ENCODE measurements at places on chromosomes 7 and 10.

DNA sequence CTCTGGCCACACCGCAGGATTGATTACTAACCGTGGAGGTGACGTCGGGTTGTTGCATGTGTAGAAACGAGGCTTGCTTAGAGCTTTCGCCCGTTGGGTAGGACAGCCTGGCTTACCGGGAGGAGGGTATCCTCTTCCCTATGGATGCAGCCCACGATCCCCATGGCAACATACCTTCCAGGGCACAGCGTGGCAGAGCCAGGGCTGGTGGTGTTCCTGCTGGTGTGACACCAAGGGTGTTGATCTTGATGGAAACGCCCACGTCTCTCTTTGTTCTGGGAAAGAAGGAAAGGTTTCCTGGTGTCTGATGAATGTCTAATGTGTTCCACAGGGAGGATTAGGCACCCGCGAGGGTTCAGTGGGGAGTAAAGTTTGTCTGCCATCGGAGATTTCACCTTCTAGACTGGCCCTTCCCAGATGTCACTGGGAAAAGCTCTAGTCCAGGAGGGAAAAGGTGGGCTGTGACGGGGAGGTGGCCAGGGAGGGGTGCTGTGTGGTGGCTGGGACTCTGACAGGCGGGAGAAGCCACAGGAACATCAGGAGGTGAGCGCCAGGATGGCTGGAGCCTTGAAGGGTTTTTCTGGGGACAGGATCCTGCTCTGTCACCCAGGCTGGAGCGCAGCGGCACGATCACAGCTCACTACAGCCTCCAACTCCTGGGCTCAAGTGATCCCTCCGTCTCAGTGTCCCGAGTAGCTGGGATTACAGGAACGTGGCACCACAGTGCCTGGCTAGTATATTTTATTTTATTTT lies 102.1 kb downstream of the CUX1 start:
- no peaks in the 10 kb centered on the region for H3K27me3 ChIP-seq
- H3K36me3 ChIP-seq: peaks cover 23% of the 10 kb centered on the region
- no peak overlapping the region for H3K4me3 ChIP-seq
- no peak for DNase-seq

- no peak overlapping the region for H3K27ac ChIP-seq
- H3K4me3 ChIP-seq: no peak overlapping the region
- no peaks in the 10 kb centered on the region for H3K4me1 ChIP-seq
- H3K27me3 ChIP-seq: no peaks in the 10 kb centered on the region
- DNase-seq: no peak
- H3K36me3 ChIP-seq: no peaks in the 10 kb centered on the region
Measured at GRCh38 chr10:92857904-92858514, 9.7 kb downstream of the EXOC6 start.

- no peaks in the 10 kb centered on the region for H3K27me3 ChIP-seq
- peak overlapping the region; percentile 10 for H3K4me3 ChIP-seq
- peak overlapping the region; percentile 79 for H3K27ac ChIP-seq
- no peaks in the 10 kb centered on the region for H3K36me3 ChIP-seq
Measured at GRCh38 chr10:51300617-51301304, 226.5 kb downstream of the PRKG1 start.

GRCh38 chr10:84683550-84683949 lies 355.2 kb downstream of the CCSER2 start:
- no peak for DNase-seq
- no peaks in the 10 kb centered on the region for H3K4me1 ChIP-seq
- no peak overlapping the region for H3K27ac ChIP-seq
- no peak overlapping the region for H3K4me3 ChIP-seq
- H3K36me3 ChIP-seq: no peaks in the 10 kb centered on the region

- H3K27me3 ChIP-seq: no peaks in the 10 kb centered on the region
- H3K4me3 ChIP-seq: no peak overlapping the region
- no peaks in the 10 kb centered on the region for H3K4me1 ChIP-seq
- no peak for DNase-seq
- no peaks in the 10 kb centered on the region for H3K36me3 ChIP-seq
Measured at GRCh38 chr10:84820120-84820519, 491.7 kb downstream of the CCSER2 start.

GRCh38 chr10:91367127-91367531 lies 43.0 kb upstream of the HECTD2 start:
- H3K4me3 ChIP-seq: no peak overlapping the region
- H3K4me1 ChIP-seq: peaks cover 18% of the 10 kb centered on the region
- H3K36me3 ChIP-seq: no peaks in the 10 kb centered on the region
- H3K27ac ChIP-seq: peak overlapping the region; percentile 82
- H3K27me3 ChIP-seq: no peaks in the 10 kb centered on the region

GRCh38 chr10:14156104-14156503 lies 174.6 kb downstream of the FRMD4A start:
- H3K27me3 ChIP-seq: no peaks in the 10 kb centered on the region
- H3K4me3 ChIP-seq: no peak overlapping the region
- DNase-seq: no peak
- H3K27ac ChIP-seq: no peak overlapping the region
- no peaks in the 10 kb centered on the region for H3K36me3 ChIP-seq
- H3K4me1 ChIP-seq: no peaks in the 10 kb centered on the region

- no peak overlapping the region for H3K4me3 ChIP-seq
- DNase-seq: no peak
- no peaks in the 10 kb centered on the region for H3K36me3 ChIP-seq
- H3K27me3 ChIP-seq: no peaks in the 10 kb centered on the region
Measured at GRCh38 chr10:96482815-96483588, 30.7 kb downstream of the TLL2 start.

DNA sequence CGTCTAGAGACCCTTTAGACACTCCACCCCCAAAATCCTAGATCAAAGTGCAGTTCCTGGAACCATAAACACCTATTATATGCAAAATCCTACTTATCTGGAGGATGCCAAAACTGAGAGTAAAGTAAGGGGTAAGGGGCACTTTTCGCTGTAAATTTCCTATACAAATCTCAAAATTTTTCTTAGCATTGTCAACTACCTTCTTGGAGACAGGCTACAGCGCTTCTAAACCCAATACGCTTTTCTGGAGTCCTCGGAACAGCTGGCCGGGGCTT lies 10.4 kb downstream of the TWIST1 start:
- no peaks in the 10 kb centered on the region for H3K36me3 ChIP-seq
- no peak for DNase-seq
- no peak overlapping the region for H3K27ac ChIP-seq
- H3K27me3 ChIP-seq: peaks cover 86% of the 10 kb centered on the region

DNA sequence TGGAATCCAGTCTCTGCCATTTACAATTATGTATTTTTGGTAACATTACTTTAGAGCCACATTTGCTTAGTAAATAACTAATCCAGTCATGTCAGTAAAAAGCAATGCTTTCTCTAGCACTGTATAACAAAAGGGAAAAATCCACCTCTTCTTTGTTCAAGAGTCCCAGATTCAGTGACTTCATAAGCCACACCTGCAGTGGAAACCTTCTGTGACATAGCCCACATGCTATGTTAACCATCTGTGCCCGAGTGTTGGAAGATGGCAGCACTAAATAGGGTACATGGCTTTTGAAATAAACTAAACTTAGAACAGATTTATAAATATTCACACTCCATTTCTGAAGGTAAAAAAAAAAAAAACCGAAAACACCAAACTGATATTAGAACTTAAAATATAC lies 83.0 kb downstream of the CTTNBP2 start:
- no peak overlapping the region for H3K4me3 ChIP-seq
- no peaks in the 10 kb centered on the region for H3K36me3 ChIP-seq
- no peaks in the 10 kb centered on the region for H3K4me1 ChIP-seq
- H3K27me3 ChIP-seq: no peaks in the 10 kb centered on the region

DNA sequence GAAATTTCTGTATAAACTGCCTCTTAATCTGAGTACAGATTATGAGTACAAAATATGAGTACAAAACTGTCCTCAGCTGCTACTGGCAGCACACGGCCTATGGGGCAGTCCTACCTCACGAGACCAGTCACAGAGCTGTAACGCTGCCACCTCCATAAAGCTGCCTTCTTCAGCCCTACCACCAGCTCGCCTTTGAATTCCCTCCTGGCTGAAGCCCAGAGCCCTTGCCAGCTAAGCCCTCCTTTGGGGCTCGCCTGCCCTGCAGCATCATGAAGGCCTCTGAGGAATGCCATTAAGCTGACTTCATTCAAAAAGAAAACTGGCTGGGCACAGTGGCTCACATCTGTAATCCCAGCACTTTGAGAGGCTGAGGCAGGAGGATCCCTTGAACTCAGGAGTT lies 180.0 kb upstream of the SH2B2 start:
- H3K27me3 ChIP-seq: no peaks in the 10 kb centered on the region
- H3K36me3 ChIP-seq: peaks cover 61% of the 10 kb centered on the region
- no peak overlapping the region for H3K4me3 ChIP-seq
- no peaks in the 10 kb centered on the region for H3K4me1 ChIP-seq
- no peak overlapping the region for H3K27ac ChIP-seq

DNA sequence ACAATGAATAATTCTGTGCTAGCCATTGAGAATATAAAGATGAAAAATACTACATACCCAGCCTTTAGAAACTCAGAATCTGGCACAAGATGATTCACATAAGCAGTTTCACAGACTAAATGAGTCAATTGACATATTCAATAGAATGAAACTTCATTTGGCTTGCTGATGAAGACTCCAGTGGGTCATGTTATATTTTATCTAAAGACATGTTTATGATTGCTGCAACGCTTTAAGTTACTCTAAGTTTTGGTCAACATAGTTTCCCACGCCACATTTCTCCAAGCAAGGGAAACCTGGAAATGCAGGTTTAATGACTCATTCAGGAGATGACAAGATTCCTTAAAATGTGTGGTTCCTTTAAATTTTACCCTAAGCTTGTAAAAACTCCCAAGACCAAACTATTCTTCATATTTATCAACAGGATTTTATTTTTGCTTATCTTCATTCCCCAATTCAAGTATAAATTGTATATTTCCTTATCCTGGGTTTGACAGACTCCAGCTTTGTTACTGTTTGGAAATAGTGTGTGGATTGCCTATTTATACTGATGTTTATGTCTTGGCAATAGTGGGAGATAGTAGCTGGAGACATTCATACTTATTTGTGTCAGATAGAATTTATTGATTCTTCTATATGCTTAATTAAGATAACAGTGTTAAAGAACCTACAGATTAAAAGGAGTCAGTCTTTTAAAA lies 6.6 kb downstream of the SEMA3A start:
- H3K4me1 ChIP-seq: no peaks in the 10 kb centered on the region
- H3K4me3 ChIP-seq: no peak overlapping the region
- no peak overlapping the region for H3K27ac ChIP-seq
- H3K36me3 ChIP-seq: no peaks in the 10 kb centered on the region
- no peak for DNase-seq

- peak; percentile 96 for DNase-seq
- peak within 1 kb of the TSS; percentile 78 for H3K4me3 ChIP-seq
Measured at GRCh38 chr7:99558306-99559174, at the start of gene ZNF655. Gene ZNF655, plus strand, starts transcription at chr7:99558642. Its CDS starts 1,918 bp downstream, at chr7:99560560.

DNA sequence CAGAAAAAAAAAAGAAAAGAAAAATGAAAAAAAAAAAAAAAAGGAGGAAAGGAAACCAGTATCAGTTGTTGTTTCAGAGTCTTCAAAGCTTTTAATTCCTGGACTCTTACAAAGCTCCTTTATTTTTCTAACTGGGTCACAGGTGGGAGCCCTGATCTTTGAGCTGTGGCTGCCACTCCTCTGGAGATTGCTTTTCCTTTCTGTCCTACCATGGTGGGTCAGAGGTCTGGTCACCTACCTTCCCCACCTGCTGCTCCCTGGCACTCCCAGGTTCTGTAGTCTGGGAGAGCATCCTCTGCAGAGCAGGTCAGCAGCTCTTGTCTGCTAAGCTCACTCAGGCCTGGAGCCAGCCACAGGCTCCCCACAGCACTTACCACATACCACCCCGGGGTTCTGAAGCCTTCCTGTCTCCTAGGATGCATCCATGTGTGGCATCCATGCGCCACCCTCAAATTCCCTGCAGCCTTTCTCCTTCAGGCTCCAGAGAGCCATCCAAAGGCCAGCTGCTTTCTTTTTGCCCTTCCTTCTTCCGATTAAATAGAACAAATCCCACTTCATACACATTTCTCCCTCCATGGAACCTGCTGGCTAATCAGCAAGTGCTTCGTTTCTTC lies 73.2 kb upstream of the TPK1 start:
- H3K4me1 ChIP-seq: no peaks in the 10 kb centered on the region
- no peaks in the 10 kb centered on the region for H3K36me3 ChIP-seq

GRCh38 chr7:47739301-47739875 lies 157.5 kb upstream of the TNS3 start:
- DNase-seq: no peak
- H3K4me3 ChIP-seq: no peak overlapping the region
- no peaks in the 10 kb centered on the region for H3K4me1 ChIP-seq
- H3K27me3 ChIP-seq: no peaks in the 10 kb centered on the region

DNA sequence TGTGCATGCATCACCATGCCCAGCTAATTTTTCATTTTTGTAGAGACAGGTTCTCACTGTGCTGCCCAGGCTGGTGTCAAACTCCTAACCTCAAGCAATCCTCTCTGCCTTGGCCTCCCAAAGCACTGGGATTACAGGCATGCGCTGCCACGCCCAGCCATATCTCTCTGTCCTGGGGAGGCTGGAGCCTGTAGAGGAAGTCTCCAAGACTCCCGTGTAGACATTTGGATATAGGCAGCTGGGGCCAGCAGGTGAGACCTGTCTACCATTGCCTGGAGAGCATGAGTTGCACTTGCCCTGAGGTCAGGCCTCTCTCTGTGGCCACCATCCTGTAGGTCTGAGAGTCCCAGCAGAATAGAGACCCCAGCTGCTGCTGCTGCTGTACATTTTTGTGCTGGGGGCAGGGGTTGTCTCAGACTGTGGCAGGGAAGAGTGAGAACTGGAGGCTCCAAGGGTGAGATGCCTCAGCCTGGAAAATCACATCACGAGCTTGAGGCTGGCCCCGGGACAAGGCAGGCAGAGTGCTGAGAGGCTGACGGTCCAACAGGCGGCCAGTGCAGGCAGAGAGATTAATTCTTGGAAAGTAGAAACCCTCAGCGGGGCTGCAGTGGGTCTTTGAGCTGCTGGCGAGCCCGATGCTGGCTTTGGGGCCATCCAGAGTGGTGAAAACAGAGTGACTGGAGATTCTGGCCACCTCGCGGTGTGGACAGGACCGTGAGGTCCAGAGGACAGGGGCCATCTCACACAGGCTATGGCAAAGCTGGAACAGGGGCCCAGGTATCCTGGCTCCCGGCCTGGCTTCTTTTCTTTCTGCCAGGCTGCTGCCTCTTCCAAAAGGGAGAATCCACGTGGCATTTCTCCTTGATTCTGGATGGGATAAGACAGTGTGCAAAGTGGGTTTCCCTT lies 60.9 kb downstream of the TMEM270 start:
- H3K4me1 ChIP-seq: no peaks in the 10 kb centered on the region
- no peaks in the 10 kb centered on the region for H3K27me3 ChIP-seq
- no peak overlapping the region for H3K4me3 ChIP-seq
- H3K36me3 ChIP-seq: no peaks in the 10 kb centered on the region

- no peak overlapping the region for H3K27ac ChIP-seq
- H3K36me3 ChIP-seq: no peaks in the 10 kb centered on the region
- H3K27me3 ChIP-seq: no peaks in the 10 kb centered on the region
- H3K4me1 ChIP-seq: no peaks in the 10 kb centered on the region
Measured at GRCh38 chr7:95342642-95343307, 18.4 kb upstream of the PON1 start.

- H3K4me1 ChIP-seq: no peaks in the 10 kb centered on the region
- H3K36me3 ChIP-seq: no peaks in the 10 kb centered on the region
- DNase-seq: peak; percentile 8
- no peaks in the 10 kb centered on the region for H3K27me3 ChIP-seq
- H3K27ac ChIP-seq: no peak overlapping the region
- no peak overlapping the region for H3K4me3 ChIP-seq
Measured at GRCh38 chr7:45173596-45174327, 16.2 kb downstream of the RAMP3 start.

All from psoas muscle (tissue), 8 donors.